Immature natural killer cell (primary cell): ENCODE measurements at places on chromosomes 2 and 18.

GRCh38 chr2:218030409-218031195, 27.8 kb upstream of the TNS1 start:
- H3K4me1 ChIP-seq: peaks cover 12% of the 10 kb centered on the region
- H3K4me3 ChIP-seq: no peak overlapping the region
- H3K27me3 ChIP-seq: peaks cover 7% of the 10 kb centered on the region
- DNase-seq: no peak
- H3K27ac ChIP-seq: no peak overlapping the region

DNA sequence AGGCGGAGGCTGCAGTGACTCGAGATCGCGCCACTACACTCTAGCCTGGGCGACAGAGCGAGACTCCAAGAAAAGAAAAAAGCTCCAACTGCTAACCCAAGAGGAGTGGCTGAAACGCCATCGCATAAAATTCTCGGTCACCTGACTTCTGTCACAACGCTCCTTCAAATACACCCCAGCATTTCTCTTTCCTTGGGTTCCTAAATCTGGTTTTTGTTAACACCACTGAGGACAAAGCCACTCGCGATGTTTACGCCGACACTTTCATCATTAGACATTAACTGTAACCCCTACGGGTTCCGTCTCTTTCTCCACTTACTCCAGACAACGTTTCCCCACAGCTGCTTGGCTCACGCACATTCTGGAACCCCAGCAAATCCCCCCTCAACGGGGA, 679 bp downstream of the CLK1 start:
- DNase-seq: no peak
- H3K27ac ChIP-seq: peak overlapping the region; percentile 95
- peaks cover 33% of the 10 kb centered on the region for H3K36me3 ChIP-seq
- H3K4me3 ChIP-seq: peak overlapping the region; percentile 98
- H3K4me1 ChIP-seq: peaks cover 45% of the 10 kb centered on the region

- no peak overlapping the region for H3K4me3 ChIP-seq
- DNase-seq: no peak
- no peak overlapping the region for H3K27ac ChIP-seq
Measured at GRCh38 chr2:201882353-201883090, 76.2 kb downstream of the CDK15 start.

DNA sequence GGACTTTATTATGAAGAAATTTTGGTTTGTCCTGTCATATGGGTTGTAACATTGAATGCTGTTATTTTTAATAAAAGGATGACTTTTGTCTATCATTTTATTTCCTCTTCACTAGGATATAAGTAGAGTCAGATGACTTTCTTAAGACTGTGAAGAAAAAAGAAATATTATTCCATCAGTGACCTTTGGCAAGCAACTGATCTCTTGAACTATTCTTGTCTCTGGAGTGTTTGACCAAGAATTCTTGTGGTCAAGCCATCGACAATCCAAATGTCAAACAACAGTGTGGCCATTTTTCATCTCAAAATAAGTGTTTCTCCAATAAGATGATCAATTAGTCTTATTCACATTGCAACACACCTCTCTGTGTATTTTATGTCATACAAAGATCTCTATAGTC, 24.9 kb downstream of the HOXD1 start:
- H3K36me3 ChIP-seq: no peaks in the 10 kb centered on the region

DNA sequence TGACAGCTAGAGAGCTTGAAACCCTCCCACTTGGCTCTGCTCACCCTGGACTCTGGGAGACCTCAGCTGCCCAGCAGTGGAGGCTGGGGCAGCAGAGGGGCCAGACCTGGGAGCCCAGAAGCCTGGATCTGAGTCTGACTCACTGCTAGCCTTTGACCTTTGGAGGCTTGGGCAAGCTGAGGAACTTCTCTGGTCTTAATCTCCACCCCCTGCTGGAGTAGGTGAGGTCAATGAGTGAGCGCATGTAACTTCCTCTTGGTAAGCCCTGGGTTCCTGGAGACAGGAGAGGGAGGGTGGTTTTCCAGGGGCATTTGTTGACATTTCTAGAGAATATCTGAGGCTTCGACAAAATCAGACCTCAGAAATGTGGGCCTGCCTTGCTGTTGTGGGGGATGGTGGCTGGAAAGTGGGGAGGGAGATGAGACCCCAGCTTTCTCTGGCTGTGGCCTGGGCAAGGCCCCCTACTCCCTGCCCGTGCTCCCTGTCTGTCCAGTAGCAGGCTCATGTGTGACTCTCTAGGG, 73.0 kb upstream of the YWHAQ start:
- peaks cover 7% of the 10 kb centered on the region for H3K27me3 ChIP-seq
- DNase-seq: peak; percentile 66
- H3K4me1 ChIP-seq: peaks cover 83% of the 10 kb centered on the region

DNA sequence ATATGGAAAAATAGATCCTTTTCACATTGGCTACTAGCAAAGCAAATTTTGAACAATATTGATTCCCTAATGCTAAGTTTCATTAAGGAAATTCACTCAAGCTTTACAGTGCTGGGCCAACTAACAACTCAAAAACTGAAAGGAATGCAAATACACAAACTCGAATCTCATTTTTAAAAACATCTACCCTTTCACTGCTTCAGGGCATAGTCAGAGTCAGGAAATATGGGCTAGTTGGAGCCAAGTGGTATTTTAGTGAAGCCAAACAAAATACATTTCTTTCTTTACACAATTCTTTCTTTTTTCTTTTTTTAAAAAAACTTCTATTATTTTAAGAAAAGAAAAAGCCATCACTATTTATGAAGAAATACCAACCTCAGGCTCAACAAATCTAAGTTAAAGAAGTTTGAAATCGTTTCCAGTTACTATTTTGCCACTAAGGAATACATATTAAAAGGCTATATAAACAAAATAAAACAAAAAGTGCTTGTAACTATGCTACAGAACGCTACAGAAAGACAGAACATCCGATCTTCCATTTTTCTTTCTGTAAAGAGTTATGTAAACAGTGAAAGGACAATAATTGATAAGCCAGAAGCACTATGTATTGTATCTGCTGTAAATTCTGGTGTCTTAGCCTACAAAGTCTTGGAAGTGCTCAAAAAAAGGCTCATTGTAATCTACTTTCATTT, 113.6 kb upstream of the STK17B start:
- peaks cover 4% of the 10 kb centered on the region for H3K27me3 ChIP-seq
- peaks cover 14% of the 10 kb centered on the region for H3K4me1 ChIP-seq
- H3K36me3 ChIP-seq: no peaks in the 10 kb centered on the region
- DNase-seq: no peak
- H3K27ac ChIP-seq: no peak overlapping the region

- no peak for DNase-seq
- H3K4me1 ChIP-seq: no peaks in the 10 kb centered on the region
- no peaks in the 10 kb centered on the region for H3K27me3 ChIP-seq
Measured at GRCh38 chr18:7766817-7767216, 199.7 kb downstream of the PTPRM start.

DNA sequence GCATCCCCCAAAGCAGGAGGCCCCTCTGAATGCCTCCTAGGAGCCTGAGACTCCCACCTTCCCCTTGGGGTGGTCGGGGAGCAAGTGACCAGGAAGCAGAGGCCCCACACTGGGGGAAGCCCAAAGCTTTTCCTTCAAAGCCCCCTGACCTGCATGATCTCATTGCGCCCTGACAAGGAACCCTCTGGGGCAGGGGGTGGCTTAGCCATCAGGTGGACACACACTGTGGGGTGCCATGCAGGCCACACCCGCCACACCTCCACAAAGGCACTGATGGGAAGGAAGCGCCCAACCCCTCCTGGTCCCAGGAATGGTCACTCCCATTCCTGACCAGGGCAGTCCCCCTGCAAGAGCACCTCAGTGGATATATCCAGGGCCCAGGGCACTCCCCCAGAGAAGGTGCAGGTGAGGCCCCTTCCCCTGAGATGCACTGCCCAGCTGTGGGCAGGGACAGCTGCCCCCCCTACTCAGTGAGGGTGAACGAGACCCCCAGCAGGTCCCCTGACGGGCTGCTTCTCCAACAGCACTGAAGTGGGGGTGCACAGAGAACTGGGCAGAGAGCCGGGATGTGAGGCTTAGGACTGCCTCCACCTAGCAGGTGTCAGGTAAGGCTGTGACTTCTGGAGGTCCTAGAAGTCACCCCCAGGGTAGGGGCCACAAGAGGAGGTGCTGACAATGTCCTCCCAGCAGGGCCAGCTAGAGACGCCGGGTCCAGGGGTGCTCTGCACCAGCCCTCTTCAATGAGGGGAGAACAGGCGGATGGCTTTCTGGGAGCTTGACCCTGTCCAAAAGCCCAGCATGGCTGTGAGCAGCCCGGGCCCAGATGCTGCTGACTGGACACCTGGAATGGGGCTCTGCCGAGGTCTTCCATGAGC, 31.5 kb downstream of the HS6ST1 start:
- peaks cover 31% of the 10 kb centered on the region for H3K4me1 ChIP-seq
- no peak overlapping the region for H3K27ac ChIP-seq
- peaks cover 3% of the 10 kb centered on the region for H3K27me3 ChIP-seq
- H3K4me3 ChIP-seq: no peak overlapping the region
- H3K36me3 ChIP-seq: no peaks in the 10 kb centered on the region

GRCh38 chr2:74181739-74182138, 3.1 kb upstream of the MOB1A start:
- peaks cover 8% of the 10 kb centered on the region for H3K27me3 ChIP-seq
- no peak overlapping the region for H3K4me3 ChIP-seq
- DNase-seq: no peak
- peaks cover 18% of the 10 kb centered on the region for H3K4me1 ChIP-seq
- no peaks in the 10 kb centered on the region for H3K36me3 ChIP-seq

DNA sequence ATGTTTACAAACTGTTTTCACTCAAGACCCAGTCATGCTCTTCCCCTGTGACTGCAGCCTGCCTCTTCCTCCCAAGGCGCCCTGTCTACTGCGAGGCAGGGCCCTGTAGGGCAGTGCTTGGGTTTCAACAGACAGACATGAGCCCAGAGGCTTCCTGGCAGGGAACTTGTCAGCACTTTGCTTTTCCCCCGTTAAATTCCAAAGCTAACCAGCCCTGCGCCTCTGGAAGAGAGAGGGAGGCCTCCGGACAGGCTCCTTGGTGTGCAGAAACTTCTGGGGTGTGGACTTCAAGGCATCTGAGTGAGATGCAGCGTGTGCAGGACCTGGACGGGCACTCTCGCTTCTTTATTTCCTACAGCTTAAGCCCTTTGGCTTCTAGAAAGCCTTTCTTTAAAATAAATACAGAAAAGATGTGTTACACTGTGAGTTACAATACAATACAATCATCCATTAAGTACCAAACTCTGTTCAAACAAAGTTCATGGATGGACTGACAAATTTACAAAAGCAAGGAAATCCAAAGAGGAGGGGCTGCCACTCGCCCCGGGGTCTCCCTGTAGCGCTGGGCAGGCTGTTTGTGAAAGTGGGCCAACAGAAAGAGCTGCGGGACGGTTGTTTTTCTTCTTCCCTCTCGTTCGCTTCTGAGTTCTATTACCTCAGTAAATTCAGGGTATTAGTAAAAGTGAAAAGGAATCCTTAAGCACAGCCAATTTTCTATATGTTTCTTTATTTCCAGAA, 8.8 kb upstream of the ZNF516 start:
- H3K36me3 ChIP-seq: no peaks in the 10 kb centered on the region
- no peaks in the 10 kb centered on the region for H3K27me3 ChIP-seq
- H3K27ac ChIP-seq: no peak overlapping the region
- no peak overlapping the region for H3K4me3 ChIP-seq

DNA sequence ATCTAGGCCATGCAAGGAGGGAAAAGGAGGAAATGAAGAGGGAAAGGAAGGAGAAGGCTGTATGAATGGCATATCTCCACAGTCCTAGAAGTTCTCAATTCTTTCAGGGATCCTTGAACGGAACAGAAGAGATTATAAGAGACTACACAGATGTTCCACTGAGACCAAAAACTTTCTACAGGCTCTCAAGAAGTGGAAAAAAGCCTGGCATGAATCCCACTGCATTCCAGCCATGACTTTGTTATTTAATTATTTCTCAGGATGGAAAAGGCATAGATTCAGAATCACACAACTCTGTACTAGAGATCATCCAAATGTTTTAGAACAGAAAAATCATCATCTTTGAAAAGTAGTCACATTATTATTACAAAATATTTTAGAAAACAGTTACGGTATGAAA, 131.7 kb upstream of the CDH20 start:
- no peak overlapping the region for H3K27ac ChIP-seq
- no peak overlapping the region for H3K4me3 ChIP-seq
- H3K27me3 ChIP-seq: no peaks in the 10 kb centered on the region
- no peak for DNase-seq
- H3K36me3 ChIP-seq: no peaks in the 10 kb centered on the region

DNA sequence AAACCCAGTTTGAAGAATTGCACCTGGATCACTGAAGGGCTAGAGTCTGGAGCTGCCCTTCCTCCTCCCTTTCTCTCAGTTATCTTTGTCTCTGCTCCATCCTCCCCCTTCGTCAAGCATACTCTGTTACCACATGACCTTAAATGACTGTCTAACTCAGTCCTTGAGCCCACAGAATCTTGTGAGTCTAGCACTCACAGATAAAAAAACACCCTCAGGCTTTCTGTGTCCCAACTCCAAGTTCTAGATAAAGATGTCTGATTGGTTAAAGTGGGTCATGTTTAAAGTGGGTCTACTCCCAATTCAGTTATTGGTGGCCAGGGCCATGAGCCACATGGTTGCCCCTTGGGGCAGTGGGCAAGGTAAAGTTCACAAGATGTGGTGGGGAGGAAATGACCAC, 53.5 kb upstream of the CYP1B1 start:
- peaks cover 7% of the 10 kb centered on the region for H3K36me3 ChIP-seq
- H3K27me3 ChIP-seq: peaks cover 3% of the 10 kb centered on the region
- H3K4me1 ChIP-seq: no peaks in the 10 kb centered on the region
- no peak overlapping the region for H3K27ac ChIP-seq

- no peaks in the 10 kb centered on the region for H3K27me3 ChIP-seq
- H3K27ac ChIP-seq: peak overlapping the region; percentile 18
- peaks cover 14% of the 10 kb centered on the region for H3K4me1 ChIP-seq
- H3K4me3 ChIP-seq: no peak overlapping the region
- H3K36me3 ChIP-seq: no peaks in the 10 kb centered on the region
- DNase-seq: peak; percentile 28
Measured at GRCh38 chr2:147356157-147356556, 488.7 kb upstream of the ACVR2A start.

DNA sequence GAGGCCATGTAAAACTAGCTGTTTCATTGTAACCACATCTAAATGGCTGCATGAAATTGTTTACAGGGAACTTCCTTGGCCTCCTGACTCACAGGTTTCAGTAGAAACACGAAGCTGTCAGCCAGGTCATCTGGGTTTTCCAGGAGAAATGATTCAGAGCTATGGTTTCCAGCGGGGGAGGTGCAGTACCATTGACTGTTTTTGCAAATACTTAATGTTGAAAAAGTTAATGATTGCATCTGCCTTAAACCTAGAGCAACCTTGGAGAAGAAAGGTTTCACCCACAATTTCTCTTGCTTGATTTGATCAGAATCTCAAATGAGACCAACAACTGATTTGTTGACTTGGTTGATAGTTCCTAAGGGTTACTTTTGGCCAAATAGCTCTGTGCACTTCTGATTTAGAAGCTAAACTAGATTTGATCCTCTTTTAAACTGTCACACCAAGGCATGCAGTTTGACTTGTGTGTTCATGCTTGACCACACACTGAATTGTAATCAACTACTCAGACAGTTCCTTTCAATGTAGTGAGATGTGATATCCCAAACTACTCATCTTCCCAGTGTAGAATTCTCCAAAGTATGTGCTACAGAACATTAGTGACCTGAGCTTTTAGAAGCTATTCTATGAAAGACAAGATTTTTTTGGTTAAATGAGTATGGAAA, 193.5 kb upstream of the CHST9 start:
- H3K27ac ChIP-seq: no peak overlapping the region
- no peak for DNase-seq
- H3K4me1 ChIP-seq: no peaks in the 10 kb centered on the region
- H3K36me3 ChIP-seq: no peaks in the 10 kb centered on the region
- no peaks in the 10 kb centered on the region for H3K27me3 ChIP-seq

GRCh38 chr18:9969247-9969646, 55.4 kb downstream of the VAPA start:
- H3K4me3 ChIP-seq: no peak overlapping the region
- H3K27ac ChIP-seq: no peak overlapping the region
- peaks cover 10% of the 10 kb centered on the region for H3K27me3 ChIP-seq
- H3K36me3 ChIP-seq: no peaks in the 10 kb centered on the region
- peaks cover 28% of the 10 kb centered on the region for H3K4me1 ChIP-seq
